ENCODE measurements at places on chromosomes 7 and 10.

- DNase-seq, result no peak
Measured at GRCh38 chr7:17269341-17270221, 28.9 kb upstream of the AHR start.

- DNase-seq, result peak; percentile 94
Measured at GRCh38 chr7:16657656-16658279, 11.8 kb downstream of the BZW2 start.

DNA sequence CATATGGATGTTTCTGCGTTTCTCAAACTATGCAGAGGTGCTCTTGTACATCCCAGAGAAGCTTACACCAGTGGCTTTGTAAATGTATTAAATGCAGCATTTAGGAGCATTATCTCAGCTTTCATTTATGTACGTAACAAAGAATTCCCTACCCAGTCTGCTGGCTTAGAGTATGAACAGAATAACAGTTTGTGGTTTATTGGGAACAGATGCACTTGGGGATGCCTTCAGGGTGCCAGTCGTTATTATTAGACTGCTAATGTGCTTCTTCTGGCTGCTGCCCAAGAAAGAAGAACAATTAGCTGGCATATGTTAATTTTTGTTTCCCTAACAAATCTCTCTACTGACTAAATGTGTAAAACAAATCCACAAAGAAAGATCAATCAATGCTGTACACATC lies 241.9 kb downstream of the FOXP2 start:
- DNase-seq, result no peak

- DNase-seq, result no peak
Measured at GRCh38 chr10:122822973-122823690, 22.5 kb downstream of the CUZD1 start.

- no peak for DNase-seq
Measured at GRCh38 chr7:26291699-26292538, at the start of gene SNX10. Gene SNX10 (plus strand): TSS chr7:26291862. CDS start chr7:26346443, 54,581 bp downstream.

GRCh38 chr7:1569016-1569415 lies 816 bp downstream of the PSMG3 start:
- peak; percentile 47 for DNase-seq

DNA sequence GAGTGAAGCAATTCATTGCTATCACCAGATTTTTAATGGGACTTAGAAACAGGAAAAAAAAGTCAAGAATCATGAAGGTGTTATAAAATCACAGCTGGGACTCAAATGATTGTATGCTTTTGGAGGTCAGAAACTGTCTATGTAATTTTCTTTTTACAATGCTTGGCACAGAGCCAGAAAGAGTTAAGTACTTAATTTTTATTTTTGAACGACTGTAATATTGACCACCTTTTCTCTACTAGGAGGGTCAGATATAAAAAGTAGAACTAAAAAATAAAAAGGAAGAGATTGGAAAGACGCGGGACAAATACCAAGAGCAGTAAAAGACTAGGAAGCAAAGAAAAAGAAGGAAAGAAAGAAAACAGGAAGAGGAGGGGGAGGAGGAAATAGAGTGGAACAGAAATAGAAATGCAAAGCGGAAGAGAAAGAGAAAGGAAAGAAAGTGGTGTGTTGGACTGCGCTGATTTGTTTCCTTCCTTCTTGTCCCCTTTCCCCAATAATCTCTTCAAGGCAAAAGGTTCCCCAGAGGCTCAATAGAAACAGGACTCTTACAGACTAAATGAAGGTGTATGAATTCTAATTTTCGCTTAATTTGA lies 23.2 kb upstream of the C1GALT1 start:
- DNase-seq, result peak; percentile 27

- DNase-seq, result no peak
Measured at GRCh38 chr7:151107882-151108281, 21.6 kb downstream of the AGAP3 start.

GRCh38 chr7:134744569-134744968 lies 34.9 kb upstream of the CALD1 start:
- no peak for DNase-seq

GRCh38 chr10:121654021-121654545 lies 55.8 kb upstream of the FGFR2 start:
- no peak for DNase-seq

DNA sequence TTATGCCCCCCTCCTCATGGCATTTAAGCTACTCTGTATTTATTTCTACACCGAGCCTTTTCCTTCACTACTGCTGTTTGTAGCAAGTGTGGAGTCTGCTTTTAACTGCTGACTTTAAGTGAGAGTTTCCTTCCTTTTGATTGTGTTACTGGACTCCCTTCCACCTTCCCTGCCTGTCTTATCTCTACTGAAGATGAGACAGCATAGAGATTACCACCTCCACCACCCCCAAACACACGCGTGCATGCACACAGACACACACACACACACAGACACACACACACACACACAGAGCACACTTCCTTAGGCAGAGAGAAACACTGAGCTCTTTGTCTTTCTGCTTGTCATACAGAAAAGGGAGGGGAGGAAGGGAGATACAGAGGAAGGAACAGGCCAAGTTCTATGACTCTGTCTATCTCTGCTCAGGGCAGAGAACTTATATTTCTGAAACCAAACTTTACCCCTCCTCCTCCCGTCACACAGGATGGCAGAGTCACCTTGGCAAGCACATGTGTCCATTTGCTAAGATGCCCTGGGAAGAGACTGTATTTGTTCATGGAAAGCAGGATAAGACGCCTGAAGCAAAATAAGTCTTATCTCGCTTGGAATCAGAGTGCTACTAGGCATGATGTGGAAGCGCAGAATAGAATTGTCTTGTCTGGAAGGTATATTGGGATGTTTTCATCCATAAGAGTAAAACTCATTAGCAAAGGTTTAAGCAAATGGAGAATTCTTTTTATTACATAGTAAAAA lies 81.8 kb upstream of the CAV2 start:
- DNase-seq, result peak; percentile 54

GRCh38 chr10:132548106-132548823 lies 10.7 kb downstream of the INPP5A start:
- no peak for DNase-seq

GRCh38 chr10:28959850-28960501 lies 282.7 kb downstream of the BAMBI start:
- DNase-seq, result no peak

- no peak for DNase-seq
Measured at GRCh38 chr7:20140291-20141001, 76.7 kb downstream of the MACC1 start.

DNA sequence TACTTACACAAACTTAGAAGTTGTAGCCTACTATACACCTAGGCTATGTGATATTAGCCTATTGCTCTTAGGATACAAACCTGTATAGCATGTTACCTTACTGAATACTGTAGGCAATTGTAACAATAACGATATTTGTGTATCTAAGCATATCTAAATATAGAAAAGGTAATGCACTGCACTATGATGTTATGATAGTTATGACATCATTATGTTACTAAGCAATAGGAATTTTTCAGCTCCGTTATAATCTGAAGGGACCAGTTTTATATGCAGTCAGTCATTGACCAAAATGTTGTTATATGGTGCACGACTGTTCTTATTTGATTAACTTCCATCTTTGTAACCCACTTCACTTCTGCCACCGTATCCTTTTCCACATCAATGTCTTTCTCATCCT lies 62.0 kb downstream of the CCSER2 start:
- DNase-seq, result no peak

Data from cardiac fibroblast (primary cell).